AG10803 (cell line): ENCODE measurements at places on chromosomes 4 and X.
A peak's percentile ranks its signal among the peaks of the same experiment; 100 is the strongest.

DNA sequence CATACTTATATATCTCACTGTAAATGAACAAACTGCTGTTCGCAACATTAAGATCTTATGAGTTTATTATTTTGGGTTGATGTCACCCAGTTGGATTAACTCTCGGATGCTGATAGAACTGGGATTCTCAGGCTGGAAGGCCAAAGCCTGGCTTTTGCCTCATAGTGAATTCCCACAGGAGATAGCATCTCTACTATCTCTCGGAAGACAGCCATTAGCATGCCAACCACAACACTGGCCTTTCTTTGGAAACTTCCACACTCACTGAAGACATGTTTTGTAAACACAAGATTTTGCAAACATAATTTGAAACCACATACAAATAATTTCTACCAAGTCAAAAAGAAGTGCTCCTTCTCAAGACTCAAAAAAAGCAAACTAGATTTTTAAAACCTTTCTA is 4.5 kb upstream of the ATP6AP2 start:
- DNase-seq, result no peak

GRCh38 chr4:40000711-40001110 is 23.0 kb upstream of the PDS5A start:
- no peak for DNase-seq

DNA sequence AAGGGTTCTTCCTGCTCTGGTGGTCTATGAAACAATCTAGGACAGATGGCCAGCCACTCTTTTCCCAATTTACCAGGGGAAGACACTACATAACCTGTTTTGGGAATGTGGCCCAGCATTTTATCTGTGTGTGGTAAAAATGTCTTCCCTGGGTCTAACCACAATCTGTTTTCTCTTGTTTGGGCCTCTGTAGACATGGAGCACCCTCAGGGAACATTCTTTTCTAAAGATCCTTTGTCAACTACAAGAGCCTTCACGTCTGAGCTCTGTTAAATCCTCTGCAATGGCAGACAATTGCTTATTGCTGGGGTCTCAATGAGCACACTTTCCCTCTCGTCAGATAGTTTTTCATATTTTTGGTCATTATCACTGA is 35.5 kb downstream of the PLAC1 start:
- peak; percentile 51 for DNase-seq

- peak; percentile 31 for DNase-seq
Measured at GRCh38 chr4:121827853-121828252, 4.2 kb upstream of the CCNA2 start.

- DNase-seq, result no peak
Measured at GRCh38 chr4:188869581-188869980, 730.3 kb downstream of the TRIML1 start.
